ENCODE measurements at places on chromosomes 2 and 18. TPM values are rescaled to one million over a fixed set of nuclear protein-coding genes. Genes with fewer than 3 reads are reported as not detected.
A peak's percentile ranks its signal among the peaks of the same experiment; 100 is the strongest.

Gene DLGAP1
- total RNA-seq = 0.53 TPM

DNA sequence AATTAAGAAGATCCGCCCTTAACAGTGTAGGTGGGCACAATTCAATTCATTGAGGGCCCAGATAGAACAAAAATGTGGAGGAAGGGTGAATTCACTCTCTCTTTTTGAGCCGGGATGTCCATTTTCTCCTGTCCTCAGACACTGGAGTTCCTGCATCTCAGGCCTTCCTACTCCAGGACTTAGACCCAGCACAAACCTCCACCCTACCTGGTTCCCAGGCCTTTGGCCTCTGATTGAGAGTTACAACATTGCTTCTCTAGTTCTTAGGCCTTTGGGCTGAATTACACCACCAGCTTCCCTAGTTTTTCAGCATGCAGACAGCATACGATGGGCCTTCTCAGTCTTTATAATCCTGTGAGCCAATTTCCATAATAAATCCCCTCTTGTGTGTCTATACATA, 87.8 kb upstream of the TMEM17 start:
- DNase-seq = no peak

GRCh38 chr18:50313031-50313607, 25.6 kb upstream of the CXXC1 start:
- no peak for DNase-seq

- peak; percentile 78 for DNase-seq
Observed at GRCh38 chr2:20103530-20103929, 52.1 kb upstream of the LAPTM4A start.

GRCh38 chr2:37653805-37654378, 17.6 kb downstream of the CDC42EP3 start:
- no peak for DNase-seq
